RPMI8226 (cell line): ENCODE measurements at places on chromosomes 5 and 9.
A peak's percentile ranks its signal among the peaks of the same experiment; 100 is the strongest.

GRCh38 chr5:131635684-131636572 lies 899 bp upstream of the RAPGEF6 start:
- DNase-seq, result peak; percentile 21

DNA sequence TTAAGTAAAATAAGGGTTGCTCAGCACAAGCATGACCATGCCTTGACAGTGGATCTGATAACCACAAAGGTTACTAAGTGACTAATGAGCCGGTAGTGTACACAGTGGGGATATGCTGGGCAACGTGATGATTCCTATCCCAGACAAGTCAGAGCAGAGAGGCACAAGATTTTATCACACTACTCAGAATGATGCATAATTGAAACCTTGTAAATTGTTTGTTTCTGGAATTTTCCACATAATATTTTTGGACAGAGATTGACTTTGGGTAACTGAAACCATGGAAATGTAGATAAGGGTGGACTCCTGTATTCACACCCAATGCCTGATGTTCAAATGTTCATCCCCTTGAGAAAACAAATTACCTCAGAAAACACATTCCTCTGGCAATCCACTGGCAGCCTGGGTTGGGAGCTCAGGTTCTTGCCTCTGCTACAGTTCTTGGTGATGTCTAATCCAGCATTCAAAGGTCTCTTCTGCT lies 16.2 kb upstream of the ERAP1 start:
- no peak for DNase-seq

- DNase-seq, result no peak
Measured at GRCh38 chr9:28270156-28270555, 696.9 kb upstream of the C9orf72 start.

- DNase-seq, result no peak
Measured at GRCh38 chr5:18032744-18033143, 398.5 kb downstream of the TAF11L14 start.

- no peak for DNase-seq
Measured at GRCh38 chr9:38342096-38342495, 50.4 kb upstream of the ALDH1B1 start.

DNA sequence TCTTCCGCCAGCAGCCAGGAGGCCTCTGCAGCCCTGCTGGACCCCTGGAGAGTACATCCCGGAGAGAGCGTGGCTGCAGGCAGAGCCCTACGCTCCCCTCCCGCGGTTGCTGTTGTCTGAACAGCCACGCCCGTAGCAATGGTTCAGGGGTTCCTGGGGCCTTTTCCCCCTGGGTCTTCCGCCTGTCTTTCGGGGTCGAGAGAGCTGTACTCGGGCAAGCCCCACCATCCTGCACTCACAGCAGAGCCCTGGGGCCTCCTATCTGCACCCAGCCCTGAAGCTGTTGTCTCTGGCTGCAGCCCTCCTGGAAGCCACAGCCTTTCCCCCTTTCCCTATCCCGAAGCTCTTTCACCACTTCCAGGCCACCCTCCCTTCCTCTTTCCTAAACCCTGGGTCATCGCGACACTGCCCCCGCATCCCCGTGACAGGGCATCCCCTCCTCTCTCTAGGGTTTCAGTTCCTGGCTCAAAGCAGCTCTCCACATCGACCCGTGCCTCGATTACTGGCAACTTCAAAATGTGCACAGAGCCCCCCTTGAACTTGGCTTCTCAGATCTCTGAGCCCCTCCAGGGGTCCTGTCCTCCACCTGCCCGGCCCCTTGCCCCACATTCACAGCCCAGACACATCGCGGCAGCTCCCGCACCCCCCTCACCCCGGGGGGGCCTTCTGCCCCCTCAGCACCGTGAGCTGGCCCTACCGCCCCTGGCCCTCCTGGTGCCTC lies 43.9 kb upstream of the CEP72 start:
- DNase-seq, result no peak

- DNase-seq, result no peak
Measured at GRCh38 chr9:90808890-90809685, 7.5 kb downstream of the SYK start.

DNA sequence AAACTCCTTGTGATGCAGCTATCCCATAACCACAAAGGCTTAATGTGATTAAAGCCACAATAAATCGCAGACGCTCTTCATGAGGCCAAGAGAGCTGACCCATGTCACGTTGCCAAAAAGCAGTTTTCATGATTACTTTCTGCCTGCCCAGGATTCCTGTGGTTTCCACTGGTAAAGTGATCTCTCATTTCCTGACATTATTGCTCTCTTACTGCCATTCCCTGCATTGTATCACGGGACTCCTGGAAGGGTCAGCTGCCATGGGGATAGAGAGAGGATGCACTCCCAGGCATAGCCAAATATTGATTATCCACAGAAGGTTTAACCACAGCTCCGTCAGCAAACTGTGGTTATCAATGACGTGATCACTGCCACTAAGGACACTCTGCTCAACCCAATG lies 103.8 kb upstream of the SLC1A3 start:
- no peak for DNase-seq

GRCh38 chr9:94801234-94801633 lies 74.7 kb downstream of the AOPEP start:
- no peak for DNase-seq

GRCh38 chr5:54254482-54255198 lies 55.7 kb downstream of the ARL15 start:
- DNase-seq, result no peak

DNA sequence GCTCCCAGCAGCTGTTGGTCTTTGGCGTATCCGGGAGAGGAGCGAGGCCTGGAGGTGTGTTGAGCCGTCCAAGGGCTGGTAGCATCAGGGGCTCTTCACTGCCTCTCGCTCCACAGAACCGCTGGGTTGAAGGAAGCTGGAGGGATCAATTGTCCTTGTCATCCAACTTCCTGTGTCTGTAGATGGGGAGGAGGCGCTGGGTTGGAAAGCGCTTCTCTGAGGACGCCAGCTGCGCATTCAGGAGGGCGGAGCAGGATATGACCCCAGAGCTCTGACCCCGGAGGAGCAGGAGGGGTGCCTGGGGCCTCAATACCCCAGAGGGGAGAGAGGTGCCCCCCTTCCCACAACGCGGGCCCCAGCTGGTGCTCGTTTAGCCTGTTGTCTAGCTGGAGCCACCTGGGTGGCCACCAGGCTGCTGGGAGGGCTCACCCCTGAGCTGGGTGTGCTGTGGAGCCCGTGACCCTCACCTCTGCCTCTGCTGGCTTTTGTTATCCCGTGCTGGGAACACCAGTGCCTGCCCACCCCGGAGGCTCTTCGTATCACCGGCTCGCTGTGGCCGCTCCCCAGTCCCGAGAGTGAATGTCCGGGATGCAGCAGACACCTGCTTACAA lies 2.0 kb upstream of the DBH start:
- DNase-seq, result peak; percentile 59

GRCh38 chr5:124030043-124030491 lies 518.1 kb downstream of the CSNK1G3 start:
- no peak for DNase-seq
